Activated CD4-positive, alpha-beta T cell treated with anti-CD3 and anti-CD28 coated beads, Interleukin-2, amount 50 U/mL, for 48 hours (primary cell): ENCODE measurements at places on chromosomes 5 and 9.
A peak's percentile ranks its signal among the peaks of the same experiment; 100 is the strongest.

DNA sequence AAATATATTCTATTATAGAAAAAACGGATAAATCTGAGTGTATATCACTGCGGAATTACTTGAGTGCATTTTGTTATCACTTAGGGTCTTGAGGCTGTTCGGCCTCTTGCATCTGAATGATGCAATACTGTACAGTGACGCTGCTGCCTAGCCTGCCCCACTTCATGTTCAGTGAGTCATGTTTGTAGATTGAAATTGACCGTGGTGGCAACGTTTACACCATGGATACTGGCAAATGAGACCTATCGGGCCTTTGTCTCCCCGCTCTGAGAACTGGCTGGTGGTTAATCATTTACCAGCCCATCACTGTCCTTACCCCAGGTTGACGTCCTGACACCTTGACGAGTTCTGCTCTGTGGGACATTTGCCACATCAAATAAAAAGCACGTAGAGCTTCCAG is 510.1 kb upstream of the ADAMTS16 start:
- DNase-seq: no peak

DNA sequence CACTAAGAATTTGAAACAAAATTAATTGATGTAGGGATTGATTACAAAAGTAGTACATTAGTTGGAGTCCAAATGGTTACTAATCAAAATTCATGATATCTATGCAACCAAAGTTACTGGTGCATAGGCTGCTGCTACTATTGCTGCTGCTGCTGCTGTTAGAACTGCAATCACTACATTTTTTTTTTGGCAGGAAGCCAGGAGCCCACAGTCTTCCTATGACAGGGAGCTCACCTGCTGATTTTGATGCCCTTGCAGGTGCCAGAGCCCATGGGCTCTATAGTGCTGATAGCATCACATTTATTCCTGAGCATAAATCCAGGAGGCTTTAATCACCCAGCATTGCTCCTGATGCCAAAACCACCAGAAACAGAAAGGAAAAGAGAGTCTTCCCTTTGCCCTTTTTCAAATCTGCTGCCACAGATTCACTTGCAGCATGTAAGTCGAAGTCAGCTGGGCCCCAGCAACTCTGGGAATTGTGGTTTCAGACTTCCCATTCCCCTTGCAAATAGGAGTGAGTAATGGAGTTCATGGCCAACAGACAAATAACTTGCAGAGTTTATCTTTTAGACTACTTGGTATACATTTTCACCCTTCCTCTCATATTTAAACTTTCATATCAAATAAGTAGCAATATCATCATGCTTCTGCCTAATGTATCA is 17.6 kb downstream of the SLCO6A1 start:
- no peak for DNase-seq

- no peak for DNase-seq
These were observed 170.4 kb upstream of the TBCA start for GRCh38 chr5:77946381-77947040.

- DNase-seq: no peak
These were observed 262.8 kb downstream of the NR3C1 start for GRCh38 chr5:143140492-143141203.

DNA sequence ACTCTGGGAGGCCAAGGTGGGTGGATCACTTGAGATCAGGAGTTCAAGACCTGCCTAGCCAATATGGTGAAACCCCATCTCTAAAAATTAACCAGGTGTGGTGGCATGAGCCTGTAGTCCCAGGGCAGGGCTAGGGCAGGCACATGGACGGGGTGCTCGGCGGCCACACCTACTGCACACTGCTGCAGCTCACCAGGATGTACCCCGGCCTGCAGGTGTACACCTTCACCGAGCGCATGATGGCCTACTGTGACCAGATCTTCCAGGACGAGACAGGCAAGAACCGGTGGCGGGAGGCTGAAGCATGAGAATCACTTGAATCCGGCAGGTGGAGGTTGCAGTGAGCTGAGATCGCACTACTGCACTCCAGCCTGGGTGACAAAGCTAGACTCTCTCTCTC is 3.2 kb downstream of the ST6GALNAC4 start:
- DNase-seq: no peak

GRCh38 chr5:98193921-98194760 is 579.3 kb upstream of the RGMB start:
- no peak for DNase-seq

DNA sequence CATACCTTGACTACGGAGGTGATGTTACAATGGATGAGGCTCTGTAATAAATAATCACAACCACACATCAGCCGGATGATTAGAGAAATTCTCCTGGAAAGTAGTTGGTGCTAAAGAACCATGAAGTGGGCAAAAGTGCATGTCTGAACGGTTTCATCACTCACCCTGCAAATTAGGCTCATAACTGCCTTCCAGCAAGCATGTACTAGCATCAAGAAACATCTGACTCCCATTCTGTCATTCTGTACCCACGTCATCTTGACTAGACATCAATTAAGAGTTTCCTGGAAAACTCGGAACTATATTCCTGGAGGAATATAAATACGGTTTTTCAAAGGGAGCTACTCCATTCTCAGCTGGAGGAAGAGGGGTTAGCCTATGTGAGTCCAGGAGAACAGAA is 52.2 kb downstream of the HSD17B3 start:
- DNase-seq: no peak

DNA sequence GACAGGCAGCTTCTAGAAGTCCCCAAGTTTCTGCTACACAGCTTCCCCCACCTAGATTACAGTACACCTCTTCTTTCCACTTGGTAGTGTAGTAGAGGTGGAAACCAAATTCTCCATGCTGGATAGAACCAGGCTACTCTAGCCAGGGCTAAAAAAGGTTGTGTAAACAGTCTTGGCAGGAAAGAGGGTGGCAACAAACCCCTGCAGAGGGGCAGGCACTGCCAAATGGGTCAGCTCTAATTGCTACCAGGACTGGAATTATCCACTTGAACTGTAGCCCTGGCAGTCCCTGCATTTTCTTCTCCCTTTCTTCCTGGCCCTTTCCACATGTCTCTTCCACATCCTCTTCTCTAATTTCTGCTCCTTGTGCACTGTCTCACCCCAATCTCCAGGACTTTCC is 24.8 kb downstream of the RANBP3L start:
- DNase-seq: no peak

DNA sequence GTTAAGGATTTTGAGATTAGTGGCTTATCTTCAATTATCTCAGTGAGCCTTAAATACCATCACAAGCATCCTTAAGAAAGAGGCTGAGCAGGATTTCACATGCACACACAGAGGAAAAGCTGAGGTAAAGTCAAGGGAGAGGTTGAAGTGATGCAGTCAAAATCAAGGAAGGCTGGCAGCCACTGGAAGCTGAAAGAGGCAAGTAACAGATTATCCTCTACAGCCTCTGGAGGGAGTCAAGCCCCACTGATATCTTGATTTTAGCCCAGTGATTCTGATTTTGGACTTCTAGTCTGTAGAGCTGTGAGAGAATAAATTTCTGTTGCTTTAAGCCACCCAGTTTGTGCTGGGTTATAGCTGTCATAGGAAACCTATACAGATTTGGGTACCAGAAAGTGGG is 80.1 kb downstream of the ANKRD31 start:
- DNase-seq: no peak

DNA sequence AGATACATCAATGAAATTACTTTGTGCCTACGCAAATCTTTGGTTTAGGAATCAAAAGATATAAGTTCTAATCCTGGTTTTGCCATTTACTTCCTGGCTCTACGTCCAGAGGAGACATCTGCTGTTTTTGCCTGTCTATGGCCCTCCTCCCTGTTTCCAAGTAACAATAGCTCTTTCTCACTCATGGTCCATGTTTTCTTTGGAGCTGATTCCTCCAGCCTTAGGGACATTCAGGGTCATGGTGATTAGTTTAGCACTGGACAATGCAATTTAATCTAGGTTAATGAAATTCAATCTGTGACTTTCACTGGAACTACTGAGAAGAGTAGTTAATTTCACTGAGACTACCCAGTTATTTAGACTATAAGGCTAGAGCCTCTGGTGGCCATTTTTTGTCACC is 170.6 kb downstream of the SEMA6A start:
- DNase-seq: no peak

DNA sequence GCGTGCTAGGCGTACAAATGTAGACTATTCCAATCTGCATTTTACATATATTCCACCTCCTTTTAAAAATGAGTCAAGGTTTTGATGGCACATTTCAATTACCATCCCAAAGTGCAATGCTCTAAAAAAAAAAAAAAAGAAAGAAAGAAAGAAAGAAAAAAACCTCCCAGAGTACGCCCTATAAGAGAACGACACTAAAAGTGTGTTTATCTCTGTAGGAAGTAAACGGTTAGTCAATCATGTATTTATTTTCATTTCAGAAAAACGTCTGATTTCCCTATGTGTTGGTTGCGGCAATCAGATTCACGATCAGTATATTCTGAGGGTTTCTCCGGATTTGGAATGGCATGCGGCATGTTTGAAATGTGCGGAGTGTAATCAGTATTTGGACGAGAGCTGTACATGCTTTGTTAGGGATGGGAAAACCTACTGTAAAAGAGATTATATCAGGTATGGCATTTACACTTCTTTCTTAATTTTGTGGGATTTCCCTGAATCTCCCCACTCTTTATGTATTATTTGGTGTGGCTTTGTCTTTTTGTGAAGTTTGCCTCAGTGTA is 1.1 kb downstream of the ISL1 start:
- DNase-seq: no peak

GRCh38 chr9:79433703-79434102 is 138.1 kb upstream of the TLE4 start:
- no peak for DNase-seq

DNA sequence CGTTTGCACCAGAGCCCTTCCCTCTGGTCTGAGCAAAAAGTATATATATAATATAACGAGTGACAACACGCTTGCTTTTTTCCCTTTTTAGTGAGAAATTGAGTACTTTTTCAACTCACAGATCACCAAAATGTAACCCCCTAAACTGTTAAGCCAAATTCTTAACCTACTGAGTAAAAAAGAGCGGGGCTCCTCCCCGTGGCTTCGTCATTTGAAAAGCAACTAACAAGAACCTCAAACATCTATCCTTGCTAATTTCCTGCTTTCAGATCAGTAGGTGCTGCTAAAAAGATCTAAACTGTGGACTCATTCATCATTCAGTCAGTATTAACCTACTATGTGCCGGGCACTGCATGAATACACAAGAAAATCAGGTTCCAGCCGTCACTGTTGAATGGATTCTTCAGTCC is 1.0 kb upstream of the PTBP3 start:
- DNase-seq: peak; percentile 65

DNA sequence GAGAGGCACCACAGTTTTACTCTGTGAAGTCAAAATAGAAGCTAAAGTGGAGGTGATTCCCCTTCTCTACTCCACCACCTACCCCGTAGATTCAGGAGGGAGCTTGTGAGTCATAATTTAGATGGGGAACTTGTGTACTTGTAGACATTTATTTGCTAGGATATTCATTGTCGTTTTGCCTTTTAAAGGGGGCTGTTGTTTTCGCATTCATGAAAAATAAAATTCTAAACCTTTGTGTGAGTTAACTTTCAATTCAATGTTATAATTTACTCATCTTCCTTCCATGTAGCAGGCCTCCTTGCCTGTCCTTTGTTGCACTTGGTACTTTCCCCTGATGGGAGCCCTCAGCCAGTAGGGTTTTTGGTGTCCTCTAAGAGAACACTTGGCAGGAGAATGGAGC is 22.0 kb downstream of the SECISBP2 start:
- no peak for DNase-seq

DNA sequence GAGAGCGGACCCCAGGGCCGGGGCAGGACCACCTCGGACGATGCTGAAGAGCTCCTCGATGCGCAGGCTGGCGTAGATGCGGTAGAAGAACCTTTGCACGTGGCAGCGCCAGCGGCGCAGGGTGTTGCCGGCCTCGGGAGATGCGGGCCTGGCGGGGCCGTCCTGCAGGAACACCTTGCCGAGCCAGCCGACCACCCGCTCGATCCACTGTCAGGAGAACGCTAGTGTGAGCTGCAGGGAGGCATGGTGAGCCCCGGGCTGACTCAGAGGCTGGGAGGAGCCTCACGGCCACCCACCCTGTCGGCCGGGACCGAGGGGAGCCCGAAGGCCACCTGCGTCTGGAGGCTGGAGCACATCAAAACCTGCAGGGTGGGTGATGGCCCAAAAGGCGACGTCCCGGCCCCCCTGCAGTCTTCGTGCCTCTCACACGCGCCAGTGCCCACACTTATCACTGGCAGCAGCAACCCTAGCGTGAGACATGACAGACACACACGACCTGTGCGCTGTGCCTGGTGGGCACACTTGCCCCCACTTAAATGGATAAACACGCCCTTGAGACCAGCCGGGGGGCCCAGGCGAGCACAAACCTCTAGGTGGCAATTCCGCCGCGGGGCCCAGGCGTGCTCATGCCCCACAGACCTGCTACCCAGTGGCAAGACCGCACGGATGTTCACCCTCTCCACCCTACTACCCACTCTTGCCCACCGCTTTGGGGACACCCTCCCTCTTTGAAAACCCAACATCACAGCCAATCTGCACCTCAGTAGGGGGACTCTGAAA is 3.3 kb downstream of the ANAPC2 start:
- DNase-seq: no peak

DNA sequence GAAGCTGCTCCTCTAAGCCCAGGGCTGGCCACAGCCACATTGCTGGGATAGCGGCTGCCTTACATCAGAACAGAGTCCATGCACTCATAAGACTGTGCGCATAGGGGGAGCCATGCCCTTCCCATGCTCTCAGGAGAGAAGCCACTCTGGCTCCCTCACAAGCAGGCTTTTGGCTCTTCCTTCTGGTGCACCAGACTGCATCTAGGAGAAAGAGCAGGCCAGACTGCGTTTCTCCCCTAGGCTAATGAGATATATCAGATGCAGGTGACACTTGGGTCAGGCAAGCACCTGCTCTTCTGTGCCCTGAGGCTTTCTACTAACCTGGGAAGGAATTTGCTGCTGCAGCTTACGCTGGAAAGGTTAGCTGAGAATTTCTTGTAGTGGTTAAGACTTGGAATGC is 43.2 kb upstream of the BRINP1 start:
- DNase-seq: no peak

- no peak for DNase-seq
These were observed 2.7 kb downstream of the IL31RA start for GRCh38 chr5:55853818-55854217.

GRCh38 chr9:112248722-112249121 is 73.6 kb upstream of the SUSD1 start:
- DNase-seq: no peak

DNA sequence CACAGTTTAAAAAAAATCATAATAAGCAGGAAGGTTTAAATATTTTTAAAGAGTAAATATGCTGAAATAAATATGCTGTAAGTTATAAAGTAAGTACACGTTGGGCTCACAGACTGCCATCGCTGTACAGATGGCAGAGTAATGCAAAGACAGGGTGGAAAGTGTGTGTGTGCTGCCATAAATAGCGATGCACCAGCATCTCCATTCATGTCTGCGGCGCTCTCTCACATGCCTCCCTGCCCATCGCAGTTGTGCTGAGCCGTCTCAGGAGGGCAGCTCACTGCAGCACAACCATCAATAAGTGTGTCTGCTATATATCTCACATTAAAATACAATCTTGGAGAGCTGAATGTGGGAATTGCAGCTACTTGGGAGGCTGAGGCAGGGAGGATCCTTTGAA is 14.3 kb downstream of the MOCS2 start:
- DNase-seq: no peak

- no peak for DNase-seq
These were observed 332.2 kb downstream of the GADD45G start for GRCh38 chr9:89937051-89937450.
